ENCODE measurements at places on chromosomes 3 and 15.
A peak's percentile ranks its signal among the peaks of the same experiment; 100 is the strongest.

DNA sequence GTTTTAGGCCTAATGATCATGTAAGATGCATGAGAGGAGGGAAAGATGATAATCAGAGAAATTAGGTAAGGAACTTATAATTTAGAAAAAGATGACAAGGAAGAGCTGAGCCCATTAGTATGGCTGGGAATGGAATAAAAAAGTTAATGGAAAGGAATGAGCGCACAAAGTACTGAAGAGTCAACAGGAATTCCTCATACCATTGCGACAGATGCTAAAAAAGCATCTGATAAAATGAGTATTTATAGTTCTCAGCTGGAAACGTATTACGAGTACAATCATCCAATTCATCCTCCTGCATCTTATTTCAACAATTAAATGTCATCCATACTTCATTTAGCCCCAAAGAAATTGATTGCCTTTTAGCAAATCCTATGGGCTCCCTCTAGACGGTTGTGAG is 58.9 kb downstream of the TMCC1 start:
- no peak for DNase-seq

DNA sequence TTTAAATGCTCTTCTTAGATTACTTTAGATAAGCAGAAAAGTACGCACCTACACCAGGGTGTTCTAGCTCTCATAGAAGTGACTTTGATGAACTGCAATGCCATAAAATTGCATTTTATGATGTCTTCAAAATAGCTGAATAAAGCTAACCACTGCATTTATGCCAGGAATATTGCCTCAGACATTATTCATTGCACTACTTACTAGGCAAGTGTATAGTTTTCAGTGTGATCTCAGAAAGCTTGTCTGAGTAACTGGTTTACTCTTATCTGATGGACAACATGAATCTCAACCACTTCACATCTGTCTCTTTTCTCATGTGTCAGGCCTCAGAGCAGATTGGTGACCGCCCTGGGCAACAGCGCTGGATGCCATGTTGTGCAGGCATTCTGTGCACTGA is 119.3 kb upstream of the SLC2A2 start:
- DNase-seq: no peak

DNA sequence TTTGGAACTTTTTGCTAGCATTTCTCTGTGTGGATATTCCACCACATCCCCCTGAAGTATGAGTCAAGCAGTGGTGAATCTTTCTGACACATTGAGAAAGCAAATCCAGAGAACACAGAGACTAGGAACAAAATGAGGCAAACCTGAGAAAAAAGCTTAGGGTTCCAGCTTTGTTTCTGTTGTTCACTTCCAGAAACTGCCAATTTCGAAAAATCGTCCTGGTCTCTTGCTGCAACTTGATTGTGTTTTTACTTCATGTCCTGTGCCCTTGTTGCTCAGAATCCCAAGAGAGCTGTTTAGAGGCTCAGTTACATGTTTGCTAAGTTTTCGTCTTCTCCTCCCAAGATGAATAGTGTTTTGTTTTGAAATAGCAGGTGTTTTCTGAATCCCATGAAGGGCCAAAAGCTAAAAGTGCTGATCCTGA is 13.7 kb downstream of the MAP2K1 start:
- no peak for DNase-seq

- no peak for DNase-seq
These were observed 12.6 kb downstream of the DUSP7 start for GRCh38 chr3:52043750-52044149.

DNA sequence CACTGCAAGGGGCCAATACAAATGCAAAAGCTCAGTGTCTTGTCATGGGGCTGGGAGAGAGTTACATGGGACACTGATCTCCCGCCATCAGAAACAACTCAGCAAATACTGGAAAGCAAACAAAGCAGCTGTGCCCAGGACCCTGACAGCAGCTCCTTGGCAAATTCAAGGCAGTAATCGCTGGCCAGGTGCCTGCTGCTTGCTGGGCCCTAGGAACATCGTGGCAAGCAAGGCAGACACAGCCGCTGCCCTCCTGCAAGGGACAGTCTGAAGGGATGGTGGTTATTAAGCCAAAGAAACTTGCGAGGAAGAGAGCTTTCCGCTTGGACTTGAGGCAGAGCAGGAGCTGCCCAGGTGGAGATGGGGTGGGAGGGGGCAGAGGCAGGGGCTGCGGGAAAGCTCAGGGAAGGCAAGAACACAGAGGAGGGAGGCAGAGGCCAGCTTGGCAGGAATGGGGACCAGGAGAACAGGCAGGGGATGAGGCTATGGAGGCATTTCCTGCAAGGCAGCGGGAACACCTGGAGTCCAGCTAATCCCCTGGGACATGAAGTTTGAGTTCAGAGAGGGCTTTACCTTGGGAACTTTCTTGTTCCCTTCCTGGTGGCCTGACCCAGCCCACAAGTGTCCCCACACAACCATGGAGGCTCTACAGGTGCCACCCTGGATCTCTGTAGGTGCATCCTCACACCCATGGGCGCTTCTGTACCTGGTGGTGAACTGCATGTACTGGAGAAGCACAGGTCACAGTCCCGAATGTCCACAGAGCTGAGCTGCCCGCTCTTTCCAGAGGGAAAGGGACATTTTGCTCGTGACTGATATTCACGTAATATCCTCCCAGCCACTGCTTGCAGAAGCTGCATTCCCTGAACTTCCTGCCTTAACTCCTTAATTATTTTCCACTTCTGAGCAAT is 78.7 kb upstream of the ATP2B2 start:
- DNase-seq: no peak

GRCh38 chr15:90340345-90340744 is 11.7 kb upstream of the ZNF774 start:
- DNase-seq: no peak

DNA sequence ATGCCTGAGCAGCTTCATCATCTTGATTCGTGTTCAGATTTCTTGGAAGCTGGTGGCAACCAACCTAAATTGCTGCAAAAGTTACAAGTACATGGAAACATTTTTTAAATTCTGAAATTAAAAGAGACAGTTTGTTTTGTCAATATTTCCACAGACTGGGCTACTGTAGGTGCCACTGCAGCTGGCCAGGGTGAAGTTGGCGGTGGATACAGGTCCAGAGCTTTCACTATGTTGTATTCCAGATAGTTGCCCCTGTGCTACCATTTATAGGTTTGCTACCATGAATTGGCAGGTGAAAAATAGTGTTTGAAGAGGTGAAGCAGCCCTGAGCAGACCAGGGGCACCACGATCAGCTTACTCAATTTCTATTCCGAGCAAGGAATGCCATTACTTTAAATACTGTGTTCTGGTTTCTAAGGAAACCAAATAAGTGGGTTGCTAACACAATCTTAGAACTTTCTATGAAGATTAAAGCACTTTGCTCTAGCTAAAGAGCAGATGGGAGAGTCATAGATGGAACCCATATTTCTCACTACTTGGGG is 21.2 kb upstream of the SHC4 start:
- DNase-seq: no peak

GRCh38 chr15:68871507-68871906 is 50.8 kb upstream of the ANP32A start:
- no peak for DNase-seq

DNA sequence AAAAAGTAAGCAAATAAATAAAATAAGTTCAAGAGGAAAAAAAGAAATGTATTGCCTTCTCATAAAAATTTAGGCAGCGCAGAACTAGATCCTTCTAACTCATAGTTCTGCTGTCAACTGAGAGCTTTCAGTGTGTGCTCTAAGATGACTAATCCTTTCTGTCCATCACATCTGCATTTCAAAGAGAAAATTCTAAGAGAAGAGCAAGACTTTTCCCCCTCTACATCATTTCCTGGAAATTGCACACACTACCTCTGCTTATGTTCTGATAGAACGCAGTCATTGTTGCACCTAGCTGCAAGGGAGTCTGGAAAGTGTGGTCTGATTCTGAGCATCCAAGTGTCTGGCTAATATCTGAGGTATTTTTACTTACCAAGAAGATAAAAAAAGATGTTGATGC is 39.6 kb upstream of the SLCO3A1 start:
- DNase-seq: no peak

GRCh38 chr15:65434201-65434600 is 11.5 kb upstream of the IGDCC4 start:
- DNase-seq: no peak

DNA sequence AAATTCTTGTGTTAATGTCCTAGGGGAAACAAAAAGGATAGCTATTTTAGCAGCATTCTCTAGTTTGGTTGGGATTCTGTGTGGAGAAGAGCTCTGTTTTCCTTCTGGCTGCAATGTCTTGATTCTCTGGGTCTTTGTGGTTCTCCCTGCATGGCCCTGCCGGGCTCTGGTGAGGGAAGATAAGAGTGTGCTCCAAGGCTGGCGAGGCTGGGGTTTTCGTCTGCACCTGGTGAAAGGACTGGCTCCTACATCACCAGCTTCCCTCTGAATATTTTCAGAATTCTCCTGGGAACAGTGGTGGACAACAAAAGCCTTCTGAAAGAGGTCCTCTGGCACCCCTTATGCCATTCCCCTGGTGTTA is 38.1 kb upstream of the SFMBT1 start:
- no peak for DNase-seq

DNA sequence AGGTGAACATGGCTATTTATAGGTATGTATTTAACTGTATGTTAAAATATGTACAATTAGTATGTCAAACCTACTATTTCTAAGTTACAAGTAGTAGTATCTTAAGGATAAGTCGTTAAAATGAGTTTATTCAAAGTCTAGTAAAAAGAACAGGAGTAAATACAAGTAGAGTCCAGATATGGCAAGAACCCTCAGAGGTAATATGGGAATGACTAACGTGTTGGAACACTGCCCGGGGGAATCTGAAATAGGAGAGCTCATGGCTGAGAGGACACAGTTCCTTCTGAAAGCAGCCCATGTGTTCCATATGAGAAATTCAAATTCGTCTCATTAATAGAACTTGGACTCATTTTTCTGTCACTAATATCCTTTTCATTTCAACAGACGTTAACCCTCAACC is 158.8 kb downstream of the CLSTN2 start:
- DNase-seq: peak; percentile 56

GRCh38 chr3:15010664-15011063 is 54.5 kb downstream of the MRPS25 start:
- no peak for DNase-seq

- DNase-seq: no peak
These were observed 224.3 kb downstream of the SNRPN start for GRCh38 chr15:25178835-25179672.

DNA sequence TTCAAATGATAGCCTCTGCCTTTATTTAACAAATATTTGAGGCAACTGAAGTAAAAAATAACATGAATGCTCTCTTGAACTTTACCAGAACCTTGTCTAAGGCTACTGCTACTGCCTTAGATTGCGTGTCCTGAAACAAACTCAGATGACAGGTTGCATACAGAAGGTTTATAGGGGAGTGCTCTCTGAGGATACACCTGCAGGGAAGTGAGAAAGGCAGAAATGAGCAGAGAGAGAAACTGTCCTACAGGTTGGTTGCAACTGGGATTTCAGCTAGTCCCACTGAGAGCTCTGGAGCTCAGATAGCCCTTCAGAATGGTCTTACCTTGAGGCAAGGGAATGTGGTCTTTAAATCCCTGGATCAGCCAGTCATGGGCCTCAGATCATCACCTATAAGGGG is 165.5 kb downstream of the IL5RA start:
- no peak for DNase-seq

DNA sequence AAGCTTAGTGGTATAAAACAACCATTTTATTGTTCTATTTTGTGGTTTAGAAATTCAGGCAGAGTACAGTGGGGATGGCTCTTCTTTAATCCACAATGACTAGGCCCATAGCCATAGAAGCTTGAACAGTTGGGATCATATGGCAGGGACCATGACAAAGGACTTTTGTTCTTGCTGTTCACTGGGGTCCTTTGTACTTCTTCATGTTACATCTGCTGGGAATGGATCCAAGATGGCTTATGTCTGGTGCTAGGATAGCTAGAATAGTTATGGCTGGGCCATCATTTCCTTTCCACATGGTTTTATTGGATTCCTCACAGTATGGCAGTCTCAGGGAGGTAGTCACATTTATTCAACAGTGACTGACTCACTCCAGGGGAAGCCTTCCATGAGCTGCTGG is 427.9 kb upstream of the AGTR1 start:
- DNase-seq: no peak

DNA sequence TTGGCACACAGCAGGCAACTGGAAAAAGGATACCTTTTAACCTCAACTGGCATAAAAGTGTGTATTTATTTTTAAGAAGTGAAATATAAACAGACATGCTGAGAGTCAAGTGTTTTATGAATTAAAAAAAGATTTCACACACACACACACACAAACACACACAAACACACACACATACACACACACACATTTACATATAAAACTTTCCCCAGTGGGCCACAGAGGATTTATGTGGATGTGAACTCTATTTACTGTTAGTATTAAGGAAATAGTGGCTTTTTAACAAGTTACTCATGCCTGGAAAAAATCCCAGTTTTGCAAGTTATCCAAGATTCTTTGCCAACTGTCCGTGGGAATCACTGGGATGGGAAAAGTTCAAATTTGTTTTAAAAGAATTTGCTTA is 725.9 kb upstream of the NR2F2 start:
- DNase-seq: no peak

- DNase-seq: no peak
These were observed 130.8 kb downstream of the SNRK start for GRCh38 chr3:43417133-43417532.

GRCh38 chr15:93759629-93760028 is 471.7 kb upstream of the MCTP2 start:
- no peak for DNase-seq

Measured in NCI-H2081 (cell line).